Adrenal gland (tissue), 19 donors: ENCODE measurements at places on chromosomes 2 and 18. TPM values are rescaled to one million over a fixed set of nuclear protein-coding genes. Genes with fewer than 3 reads are reported as not detected.

Gene PCARE
- polyA plus RNA-seq: 0.02 TPM

Gene DAW1
- not detected for polyA plus RNA-seq

Gene UGT1A8
- not detected for polyA plus RNA-seq

Gene FAM161A
- polyA plus RNA-seq: 1.5 TPM

Gene REG3A
- polyA plus RNA-seq: 0.88 TPM

Gene TSGA10
- polyA plus RNA-seq: 5.0 TPM

Gene RGPD3
- not detected for polyA plus RNA-seq

Gene PLA2R1
- 7.3 TPM for polyA plus RNA-seq

Gene ST8SIA5
- polyA plus RNA-seq: 30.2 TPM

Gene RPRM
- 5.0 TPM for polyA plus RNA-seq

Gene EMX1
- not detected for polyA plus RNA-seq

Gene CELF4
- polyA plus RNA-seq: 3.9 TPM

Gene RAB1A
- 70.0 TPM for polyA plus RNA-seq
